ENCODE measurements at places on chromosomes 2 and 18. TPM values are rescaled to one million over a fixed set of nuclear protein-coding genes. Genes with fewer than 3 reads are reported as not detected.
A peak's percentile ranks its signal among the peaks of the same experiment; 100 is the strongest.

Gene REG3A
- not detected for total RNA-seq

Gene PTH2R
- not detected for total RNA-seq

Gene PHOSPHO2
- 1.9 TPM for total RNA-seq

Gene NETO1
- not detected for total RNA-seq

Gene WDR35
- 9.4 TPM for total RNA-seq

Gene SLC40A1
- not detected for total RNA-seq

Gene CD8B2
- total RNA-seq = not detected

Gene RAB17
- 0.28 TPM for total RNA-seq

Gene HOXD3
- total RNA-seq = 0.66 TPM

DNA sequence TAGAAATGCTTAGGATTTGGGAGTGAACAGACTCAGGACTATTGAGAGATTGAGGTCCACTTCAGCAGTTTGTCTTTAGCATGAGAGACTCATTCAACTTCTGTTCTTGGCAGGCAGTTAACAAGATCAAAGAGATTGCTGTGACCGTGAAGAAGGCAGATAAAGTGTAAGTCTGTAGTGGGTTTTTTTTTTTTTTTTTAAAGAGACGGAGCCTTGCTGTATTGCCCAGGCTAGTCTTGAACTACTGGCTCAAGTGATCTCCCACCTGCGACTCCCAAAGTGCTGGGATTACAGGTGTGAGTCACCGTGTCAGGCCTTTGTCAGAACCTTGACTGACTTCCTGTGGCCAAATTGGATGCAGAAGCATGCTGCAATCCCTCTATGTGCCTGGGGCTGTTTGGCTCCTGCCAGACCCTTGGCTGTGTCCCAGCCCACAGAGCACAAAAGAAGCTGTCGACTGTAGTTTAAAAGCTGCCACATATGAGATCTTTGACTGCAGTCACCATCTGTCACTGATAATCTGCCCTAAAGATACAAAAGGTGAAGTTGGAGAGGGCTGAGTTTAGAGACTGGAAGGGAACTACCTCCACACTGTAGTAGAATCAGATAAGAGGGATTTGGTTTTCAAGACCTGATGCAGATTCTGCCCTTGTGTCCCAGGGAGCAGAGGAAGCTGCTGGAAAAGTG lies 9.9 kb downstream of the CCT7 start:
- no peak for DNase-seq

GRCh38 chr2:227821043-227821942 lies 7.7 kb downstream of the CCL20 start:
- no peak for DNase-seq

DNA sequence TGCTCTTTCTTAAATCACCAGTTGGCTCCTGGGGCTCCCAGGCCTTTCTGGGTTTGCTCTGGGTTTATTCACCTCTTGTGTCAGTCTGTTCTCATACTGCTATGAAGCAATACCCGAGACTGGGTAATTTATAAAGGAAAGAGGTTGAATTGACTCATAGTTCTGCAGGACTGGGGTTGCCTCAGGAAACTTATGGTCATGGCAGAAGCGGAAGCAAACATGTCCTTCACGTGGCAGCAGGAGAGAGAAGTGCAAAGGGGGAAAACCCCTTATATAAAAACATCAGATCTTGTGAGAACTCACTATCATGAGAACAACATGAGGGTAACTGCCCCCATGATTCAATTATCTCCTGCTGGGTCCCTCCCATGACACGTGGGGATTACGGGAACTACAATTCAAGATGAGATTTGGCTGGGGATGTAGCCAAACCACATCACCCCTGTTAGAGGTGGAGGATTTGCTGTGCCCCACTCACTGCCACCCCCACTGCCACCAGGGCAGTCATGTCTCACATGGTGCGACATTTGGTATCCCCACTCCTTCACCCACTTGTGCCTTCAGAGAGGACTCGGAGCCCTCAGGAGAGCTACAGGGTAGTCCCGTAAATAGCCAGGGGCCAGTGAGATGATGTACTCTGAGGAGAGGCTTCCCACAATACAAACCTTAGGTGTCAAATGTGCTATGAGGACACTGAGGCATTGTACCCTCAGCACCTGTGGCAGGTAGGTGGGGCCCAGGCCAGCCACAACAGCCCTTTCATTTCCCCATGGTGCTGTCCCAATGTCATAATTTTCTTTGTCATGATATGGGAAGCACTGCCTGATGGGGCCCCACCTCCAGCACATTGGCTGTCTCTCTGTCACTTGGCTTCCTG lies 35.7 kb downstream of the CDC42EP3 start:
- DNase-seq = no peak

GRCh38 chr2:197786010-197786877 lies 1.1 kb upstream of the BOLL start:
- DNase-seq = peak; percentile 38

DNA sequence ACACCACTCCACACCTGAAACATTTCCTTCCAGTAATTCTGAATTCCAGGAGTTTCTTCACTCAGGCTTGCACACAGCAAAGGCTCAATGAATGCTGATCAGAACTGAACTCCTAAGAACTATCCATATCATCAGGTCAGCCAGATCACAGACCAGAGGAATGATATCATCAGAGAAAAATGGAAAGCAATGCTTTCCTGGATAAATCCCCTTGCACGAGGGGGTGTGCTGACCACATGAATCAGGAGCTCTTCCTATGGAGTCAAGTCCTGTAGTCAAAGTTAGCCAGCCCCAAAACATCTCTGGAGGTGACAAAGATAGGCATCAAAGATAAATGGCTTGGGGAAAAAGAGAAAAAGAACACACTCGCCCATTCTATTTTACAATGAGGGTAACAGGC lies 83.8 kb upstream of the ACVR2A start:
- DNase-seq = no peak

DNA sequence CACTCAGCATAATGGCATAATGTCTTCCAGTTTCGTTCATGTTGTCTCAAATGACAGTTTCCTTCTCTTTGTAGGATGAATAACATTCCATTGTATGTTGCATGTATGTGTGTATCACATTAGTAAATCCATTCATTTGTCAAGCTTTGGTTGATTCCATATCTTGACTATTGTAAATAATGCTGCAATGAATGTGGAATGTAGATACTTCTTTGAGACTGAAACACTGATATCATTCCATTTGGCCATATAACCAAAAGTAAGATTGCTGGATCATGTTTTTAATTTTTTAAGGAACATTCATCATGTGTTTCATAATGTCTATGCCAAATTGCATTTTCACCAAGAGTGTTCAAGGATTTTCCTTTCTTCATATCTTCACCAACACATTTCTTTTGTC lies 1711.4 kb upstream of the PIK3C3 start:
- DNase-seq = no peak

- peak; percentile 77 for DNase-seq
Observed at GRCh38 chr18:48529796-48530195, 9.0 kb upstream of the CTIF start.

DNA sequence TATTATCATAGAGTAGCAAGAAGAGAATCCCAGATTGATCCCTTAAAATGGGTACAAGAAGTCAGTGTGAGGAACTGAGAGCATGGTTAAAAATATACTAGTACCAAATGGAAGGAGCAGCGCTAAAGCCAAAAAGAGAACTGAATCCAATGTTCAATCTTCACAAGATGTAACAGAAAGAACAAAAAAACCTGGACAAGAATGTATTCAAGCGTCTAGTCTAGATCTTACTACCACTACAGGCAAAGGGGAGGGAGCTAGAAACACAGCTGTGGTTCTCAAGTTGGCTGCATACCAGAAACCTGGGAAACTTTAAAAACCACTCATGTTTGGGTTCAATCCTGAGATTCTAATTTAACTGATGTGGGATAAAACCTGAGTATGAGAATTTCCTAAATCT lies 57.5 kb downstream of the PIAS2 start:
- DNase-seq = no peak

- DNase-seq = no peak
Observed at GRCh38 chr2:135743860-135744259, 2.2 kb downstream of the UBXN4 start.

GRCh38 chr18:67475673-67476072 lies 40.8 kb downstream of the DSEL start:
- no peak for DNase-seq

GRCh38 chr2:103986001-103986400 lies 867.9 kb upstream of the POU3F3 start:
- no peak for DNase-seq

DNA sequence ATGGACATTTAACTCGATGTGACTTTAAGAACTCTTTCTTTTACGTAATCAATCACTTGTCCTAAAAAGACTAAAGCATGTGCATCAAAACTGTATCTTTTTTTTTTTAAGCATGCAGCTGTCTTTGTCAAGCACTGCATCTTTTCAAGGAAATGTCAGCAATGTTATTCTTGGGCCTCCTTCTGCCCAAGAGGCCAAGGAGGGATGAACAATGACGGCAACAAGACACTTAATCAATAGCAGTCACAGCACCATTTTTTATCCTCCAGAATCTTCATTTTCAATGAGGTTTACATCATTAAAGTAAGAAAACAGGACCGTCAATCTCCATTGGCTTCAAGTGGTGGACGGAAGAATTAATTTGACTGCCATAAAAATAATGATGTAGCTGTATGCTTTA lies 253.8 kb downstream of the AFF3 start:
- DNase-seq = no peak

GRCh38 chr18:59374128-59374527 lies 15.1 kb upstream of the LMAN1 start:
- no peak for DNase-seq

- no peak for DNase-seq
Observed at GRCh38 chr2:203873921-203874631, 6.5 kb downstream of the CTLA4 start.

GRCh38 chr18:56716692-56717146 lies 65.6 kb downstream of the WDR7 start:
- no peak for DNase-seq

DNA sequence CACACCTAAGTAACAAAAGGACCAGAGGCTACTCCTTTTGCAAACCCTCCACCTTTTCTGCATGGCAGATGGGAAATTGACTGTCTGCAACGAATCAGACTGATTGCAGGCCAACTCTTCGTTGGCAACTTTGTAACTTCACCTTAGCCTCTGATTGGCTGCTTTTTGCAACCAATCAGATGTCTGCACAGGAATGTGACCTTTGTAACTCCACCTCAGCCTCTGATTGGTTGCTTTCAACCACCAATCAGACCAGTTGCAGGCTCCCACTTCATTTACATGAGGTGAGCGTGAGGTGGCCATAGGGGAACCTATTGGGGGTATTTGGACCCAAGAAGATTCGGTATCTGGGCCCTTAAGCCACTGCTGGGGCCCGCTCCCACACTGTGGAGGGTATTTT lies 209.0 kb downstream of the EN1 start:
- no peak for DNase-seq

DNA sequence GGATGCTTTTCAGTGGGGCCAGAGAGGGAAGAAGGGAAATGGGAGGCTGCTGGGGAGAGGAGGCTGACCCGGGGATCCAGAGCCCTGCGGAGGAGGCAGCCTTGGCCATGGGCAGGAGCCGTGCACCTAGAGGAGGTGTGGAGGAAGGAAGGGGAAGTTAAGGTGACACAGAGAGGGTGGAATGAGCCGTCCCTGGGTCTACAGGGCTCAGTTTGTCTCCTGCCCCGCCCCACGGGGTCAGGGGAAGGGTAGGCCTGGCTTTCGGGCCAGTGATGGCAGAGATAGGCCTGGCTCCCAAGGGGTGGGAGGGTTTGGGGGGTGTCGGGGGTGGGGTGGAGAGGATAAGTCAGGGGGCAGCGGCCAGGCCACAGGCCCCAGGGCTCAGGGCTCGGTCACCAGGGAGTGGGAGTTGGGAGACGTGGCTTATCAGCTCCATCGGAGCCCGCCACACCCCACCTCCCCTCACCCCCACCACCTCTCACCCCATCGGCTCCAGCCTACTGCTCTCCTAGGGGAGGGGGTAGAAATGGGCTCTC lies 39.5 kb upstream of the NOTO start:
- DNase-seq = no peak

DNA sequence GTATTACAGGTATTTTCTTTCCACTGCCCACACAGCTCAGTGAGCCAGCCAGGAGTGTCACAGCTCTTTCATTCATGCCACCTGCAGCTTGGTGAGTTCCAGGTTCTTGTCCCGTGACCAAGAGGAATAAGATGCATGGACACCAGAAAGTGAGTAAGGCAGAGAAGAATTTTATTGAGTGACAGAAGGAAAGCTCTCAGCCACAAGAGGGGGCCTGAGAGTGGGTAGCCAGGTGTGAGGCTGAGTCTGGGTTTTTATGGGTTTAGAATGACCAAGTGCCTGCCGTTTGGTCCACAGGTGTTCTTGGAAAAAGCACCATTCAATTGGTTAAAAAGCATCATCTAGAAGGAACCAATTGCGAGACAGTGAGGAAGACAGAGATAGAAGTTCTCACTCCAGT lies 1097.1 kb upstream of the SLC39A10 start:
- no peak for DNase-seq

GRCh38 chr2:144560251-144560650 lies 40.3 kb upstream of the ZEB2 start:
- DNase-seq = no peak

DNA sequence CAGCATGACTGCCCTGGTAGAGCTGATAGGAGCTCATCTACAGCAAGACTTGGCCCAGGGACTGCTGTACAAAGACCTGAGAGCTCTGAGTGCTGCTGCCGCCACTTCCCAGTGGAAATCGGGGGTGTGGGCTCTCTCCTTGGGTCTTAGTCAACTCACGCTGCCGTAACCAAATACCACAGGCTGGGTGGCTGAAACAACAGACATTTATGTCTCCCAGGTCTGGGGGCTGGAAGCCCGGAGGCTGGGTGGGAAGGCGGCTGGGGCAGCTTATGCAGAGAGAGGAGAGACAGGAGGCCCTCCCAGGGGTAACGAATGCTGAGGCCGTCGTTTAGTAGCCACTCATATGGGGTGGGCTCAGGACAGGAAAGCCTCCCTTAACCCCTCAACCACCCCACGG lies 15.4 kb upstream of the MAL start:
- no peak for DNase-seq

DNA sequence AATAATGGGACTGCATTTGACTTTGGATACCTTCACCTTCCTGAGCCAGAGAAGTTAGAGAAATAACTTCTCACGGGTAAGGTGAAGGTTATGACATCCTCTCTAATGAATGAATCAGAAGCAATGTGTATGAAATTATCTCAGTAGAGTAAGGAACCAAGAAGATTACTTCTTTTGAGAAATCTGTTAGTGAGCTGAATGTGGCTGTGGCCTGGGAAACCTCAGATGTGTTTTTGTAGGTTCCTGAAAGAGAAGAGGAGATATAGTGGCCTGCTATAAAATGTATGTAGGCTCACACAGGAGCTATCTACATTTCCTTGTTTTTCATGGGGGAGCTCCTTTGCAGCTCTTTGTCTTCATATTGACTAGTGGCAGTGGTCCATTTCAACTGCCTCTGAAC lies 262.6 kb downstream of the CLIP4 start:
- DNase-seq = no peak

DNA sequence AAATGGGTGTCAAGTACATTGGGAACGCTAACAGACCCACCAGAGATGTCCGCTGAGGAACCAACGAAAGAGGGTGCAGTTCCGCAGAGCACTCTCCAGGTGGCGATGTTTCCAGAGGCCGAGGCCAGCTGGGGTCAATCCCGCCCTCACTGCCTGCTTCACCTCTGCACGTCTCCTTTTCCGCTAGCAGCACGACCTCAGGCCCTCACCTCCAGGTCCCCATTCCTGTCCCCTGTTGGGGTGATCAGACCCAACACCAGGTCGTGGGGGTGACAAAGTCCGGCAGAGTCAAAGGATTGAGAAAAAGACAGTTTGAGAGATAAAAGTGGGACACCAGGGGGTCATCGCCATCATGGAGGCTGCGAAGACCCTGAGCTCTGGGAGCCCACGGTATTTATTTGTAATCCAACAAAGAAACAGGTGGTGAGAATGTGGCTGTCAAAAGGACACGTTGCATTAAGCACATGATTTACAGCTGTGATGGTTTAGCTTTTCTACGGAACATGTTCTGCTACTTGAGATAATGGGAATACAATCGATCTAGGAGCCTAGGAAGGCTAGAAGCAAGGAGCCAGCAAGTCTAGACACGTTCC lies 27.3 kb downstream of the ZAP70 start:
- DNase-seq = no peak

All from SJSA1 (cell line).